Activated CD4-positive, CD25-positive, alpha-beta regulatory T cell treated with anti-CD3 and anti-CD28 coated beads, Interleukin-2, amount 50 U/mL, for 24 hours (primary cell): ENCODE measurements at places on chromosomes 1 and 21.

GRCh38 chr1:185916861-185917260, 182.7 kb downstream of the HMCN1 start:
- ATAC-seq: no peak

- ATAC-seq: no peak
Measured at GRCh38 chr1:151108331-151108730, 37.8 kb downstream of the GABPB2 start.

DNA sequence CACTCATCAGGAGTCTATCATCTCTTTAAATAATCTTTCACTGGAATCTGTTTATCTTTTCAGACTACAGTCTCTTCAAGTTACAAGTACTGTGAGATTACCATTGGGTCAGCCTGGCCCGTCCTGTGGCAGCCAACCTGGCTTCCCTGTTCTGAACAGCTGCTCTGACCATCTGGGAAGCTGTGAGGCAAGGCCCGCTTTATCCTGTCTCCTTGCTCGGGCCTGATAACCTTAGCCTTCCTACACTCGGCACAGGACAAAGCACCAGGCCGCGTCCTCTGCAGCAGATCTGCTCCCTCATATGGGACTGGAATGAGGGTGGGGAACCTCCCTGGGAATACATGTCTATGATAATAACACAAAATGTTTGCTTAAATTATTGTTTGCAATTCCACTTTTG, 113.3 kb downstream of the PTPN14 start:
- no peak for ATAC-seq

GRCh38 chr1:238628110-238628509, 737.4 kb upstream of the ZP4 start:
- no peak for ATAC-seq

- no peak for ATAC-seq
Measured at GRCh38 chr1:35567947-35568558, 5.1 kb upstream of the TFAP2E start.

DNA sequence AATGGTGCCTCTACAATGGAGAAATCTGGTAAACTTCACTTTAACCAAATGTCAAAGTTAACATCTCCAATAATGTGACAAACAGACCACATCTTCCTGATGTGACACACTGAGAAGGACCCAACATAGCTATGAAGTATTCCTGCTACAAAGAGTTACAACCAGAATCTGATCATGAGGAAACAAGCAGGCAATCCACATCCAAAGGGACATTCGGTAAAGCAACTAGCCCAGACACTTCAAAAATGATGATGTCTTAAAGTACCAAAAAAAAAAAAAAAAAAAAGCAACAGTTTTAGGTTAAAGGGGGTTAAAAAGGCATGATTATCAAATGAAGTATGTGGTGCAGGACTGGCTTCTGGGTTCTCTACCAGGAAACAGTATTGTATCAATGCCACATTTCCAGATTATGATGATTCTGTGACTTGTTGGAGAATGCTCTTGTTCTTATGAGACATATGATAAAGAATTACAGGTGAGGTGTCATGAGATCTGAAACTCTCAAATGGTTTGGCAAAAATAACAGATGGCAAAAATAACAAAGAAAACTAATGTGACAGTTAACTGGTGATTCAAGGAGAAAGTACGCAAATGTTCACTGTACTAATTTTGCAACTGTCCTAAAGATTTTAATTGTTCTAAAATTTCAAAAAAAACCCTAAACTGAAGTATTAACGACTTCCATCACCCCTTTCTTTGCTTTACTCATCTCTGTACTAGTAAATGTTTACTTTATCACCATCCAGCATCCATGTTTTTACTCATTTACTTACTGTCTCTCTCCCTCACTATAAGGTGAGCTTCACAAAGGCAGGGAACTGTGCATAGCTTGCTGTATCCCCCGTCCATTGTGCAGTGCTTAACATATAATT, 2.8 kb downstream of the CD58 start:
- no peak for ATAC-seq

DNA sequence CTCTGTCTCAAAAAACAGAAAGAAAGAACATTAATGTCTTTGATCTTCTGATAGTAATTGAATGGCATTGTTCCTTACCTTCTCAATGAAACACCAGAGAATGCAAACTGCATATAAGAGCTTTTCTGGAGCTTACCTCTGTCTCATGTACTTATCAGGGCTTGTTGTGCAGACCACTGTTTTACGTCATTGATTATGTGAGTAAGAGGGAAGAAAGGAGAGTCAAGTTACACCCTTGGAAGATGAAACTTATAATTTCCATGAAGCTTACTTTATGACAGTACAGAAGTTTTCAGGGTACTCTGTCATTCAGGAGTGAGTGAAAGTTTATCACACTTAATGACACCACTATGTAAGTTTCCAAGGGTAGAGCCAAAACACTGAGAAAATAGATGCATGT, 49.0 kb upstream of the MAB21L3 start:
- ATAC-seq: no peak

GRCh38 chr1:2530513-2531361, 674 bp upstream of the HES5 start:
- ATAC-seq: no peak

GRCh38 chr1:155646307-155646706, 36.3 kb downstream of the MSTO1 start:
- no peak for ATAC-seq

DNA sequence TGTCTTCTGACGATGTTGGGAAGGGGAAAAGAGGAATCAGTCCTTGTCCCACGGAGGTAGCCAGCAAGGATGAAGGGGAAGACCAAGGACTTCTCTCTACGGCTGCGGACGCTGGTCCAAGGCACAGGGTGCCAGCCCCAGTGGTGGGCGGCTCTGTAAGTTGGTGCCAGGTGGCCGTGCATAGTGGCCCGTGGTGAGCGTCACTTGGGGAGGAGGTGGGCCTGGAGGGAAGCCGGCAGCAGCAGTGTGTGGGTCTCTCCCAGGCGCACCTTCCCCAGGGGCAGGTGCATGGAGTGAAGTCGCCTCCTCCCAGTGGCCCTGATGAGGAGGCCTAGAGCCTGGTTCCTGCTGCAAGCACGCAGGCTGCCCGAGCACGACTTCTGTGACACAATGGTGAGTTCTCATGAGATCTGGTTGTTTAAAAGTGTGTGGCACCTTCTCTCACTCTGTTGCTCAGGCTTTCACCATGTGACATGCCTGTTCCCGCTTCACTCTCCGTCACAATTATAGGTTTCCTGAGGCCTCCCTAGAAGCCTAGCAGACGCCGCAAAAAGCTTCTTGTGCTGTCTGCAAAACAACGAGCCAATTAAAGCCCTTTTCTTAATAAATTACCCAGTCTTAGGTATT, 43.6 kb upstream of the TIAM1 start:
- ATAC-seq: no peak

GRCh38 chr1:223188618-223189356, 45.7 kb upstream of the TLR5 start:
- no peak for ATAC-seq

DNA sequence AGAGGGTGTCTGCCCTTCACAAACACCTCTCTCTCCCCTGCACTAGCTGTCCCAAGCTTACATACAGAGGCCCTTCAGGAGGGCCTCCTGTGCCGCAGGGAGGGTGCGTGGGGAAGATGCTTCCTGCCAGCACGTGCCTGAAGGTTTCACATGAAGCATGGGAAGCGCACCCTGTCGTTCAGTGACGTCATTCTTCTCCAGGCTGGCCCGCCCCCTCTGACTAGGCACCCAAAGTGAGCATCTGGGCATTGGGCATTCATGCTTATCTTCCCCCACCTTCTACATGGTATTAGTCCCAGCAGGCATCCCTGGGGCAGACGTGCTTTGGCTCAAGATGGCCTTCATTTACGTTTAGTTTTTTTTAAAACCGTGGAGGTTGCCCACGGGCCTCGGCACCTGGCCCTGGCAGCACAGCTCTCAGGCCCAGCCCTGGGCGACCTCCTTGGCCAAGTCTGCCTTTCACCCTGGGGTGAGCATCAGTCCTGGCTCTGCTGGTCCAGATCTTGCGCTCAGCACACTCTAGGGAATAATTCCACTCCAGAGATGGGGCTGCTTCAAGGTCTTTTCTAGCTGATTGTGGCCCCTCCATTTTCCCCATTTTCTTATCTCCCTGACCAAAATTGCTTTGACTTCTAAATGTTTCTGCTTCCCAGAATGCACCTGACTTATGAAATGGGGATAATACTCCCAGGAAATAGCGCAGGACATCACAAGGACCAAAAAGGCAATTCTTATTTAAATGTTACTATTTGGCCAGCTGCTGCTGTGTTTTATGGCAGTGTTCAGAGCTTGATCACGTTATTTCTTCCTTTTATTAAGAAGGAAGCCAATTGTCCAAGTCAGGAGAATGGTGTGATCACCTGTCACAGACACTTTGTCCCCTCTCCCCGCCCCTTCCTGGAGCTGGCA, 6.1 kb downstream of the NPPA start:
- no peak for ATAC-seq

GRCh38 chr1:226985839-226986463, 45.9 kb downstream of the COQ8A start:
- no peak for ATAC-seq

DNA sequence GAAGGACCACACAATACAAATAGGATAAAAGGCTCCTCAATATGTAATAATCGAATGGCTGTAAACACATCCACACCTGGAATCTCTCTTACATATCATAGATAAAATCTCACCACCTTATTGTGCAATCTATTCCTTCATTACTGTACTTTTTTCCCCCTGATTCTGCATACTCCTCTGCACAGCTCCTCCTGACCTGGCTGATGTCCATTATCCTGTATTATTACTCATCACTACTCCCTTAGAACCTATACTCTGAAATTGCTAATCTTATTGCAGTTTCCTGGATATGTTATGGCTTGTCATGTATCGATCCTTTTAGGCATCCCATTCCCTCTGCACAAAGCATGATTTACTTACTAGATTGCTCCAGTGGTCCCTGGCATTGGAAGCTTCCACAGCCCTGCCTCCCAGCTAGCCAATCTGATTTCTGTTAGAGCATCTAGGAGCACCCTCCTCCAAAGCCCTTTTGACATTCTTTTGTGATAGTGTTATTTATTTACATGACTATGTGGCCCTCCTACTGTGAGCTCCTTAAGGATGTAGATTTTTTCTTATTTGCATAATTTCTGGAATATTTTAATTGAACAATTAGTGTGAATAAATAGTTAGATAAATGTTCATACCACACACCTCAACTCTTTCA, 24.2 kb upstream of the PHGDH start:
- ATAC-seq: no peak
